Fibroblast of the aortic adventitia (primary cell): ENCODE measurements at places on chromosomes 12 and 14.

GRCh38 chr14:68401855-68402254 lies 391.0 kb downstream of the ZFP36L1 start:
- no peak for DNase-seq

- no peak for DNase-seq
Observed at GRCh38 chr14:77158882-77159255, 17.3 kb upstream of the ZDHHC22 start.

GRCh38 chr12:42636993-42637392 lies 47.4 kb upstream of the PRICKLE1 start:
- DNase-seq = no peak

DNA sequence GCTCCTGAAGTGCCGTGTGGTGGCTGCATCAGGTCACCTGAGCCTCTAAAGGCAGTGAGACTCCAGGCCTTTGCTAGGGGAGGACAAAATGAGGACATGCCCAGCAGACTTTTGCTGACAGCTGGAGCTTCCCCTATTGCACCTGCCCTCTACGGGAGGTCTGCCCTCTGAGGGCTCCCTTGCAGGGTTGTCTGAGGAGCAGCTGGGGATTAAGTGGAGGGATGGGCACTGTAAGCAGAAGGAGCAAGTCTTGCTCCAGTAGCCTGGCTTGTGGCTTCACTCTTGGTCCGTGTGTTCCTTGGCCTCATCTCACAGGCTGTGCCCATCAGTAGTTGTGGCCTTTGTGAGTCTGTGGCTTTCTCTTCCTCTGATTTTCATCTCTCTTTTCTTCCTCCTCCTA lies 66.9 kb upstream of the NRXN3 start:
- no peak for DNase-seq
